GM04504 (cell line): ENCODE measurements at places on chromosomes 7 and 10.

- peak; percentile 52 for DNase-seq
These were observed 514.4 kb downstream of the INHBA start for GRCh38 chr7:41188163-41189130.

- DNase-seq, result no peak
These were observed 260.5 kb upstream of the MKLN1 start for GRCh38 chr7:131067220-131067619.

- DNase-seq, result no peak
These were observed 8.8 kb downstream of the FZD9 start for GRCh38 chr7:73442222-73442902.

DNA sequence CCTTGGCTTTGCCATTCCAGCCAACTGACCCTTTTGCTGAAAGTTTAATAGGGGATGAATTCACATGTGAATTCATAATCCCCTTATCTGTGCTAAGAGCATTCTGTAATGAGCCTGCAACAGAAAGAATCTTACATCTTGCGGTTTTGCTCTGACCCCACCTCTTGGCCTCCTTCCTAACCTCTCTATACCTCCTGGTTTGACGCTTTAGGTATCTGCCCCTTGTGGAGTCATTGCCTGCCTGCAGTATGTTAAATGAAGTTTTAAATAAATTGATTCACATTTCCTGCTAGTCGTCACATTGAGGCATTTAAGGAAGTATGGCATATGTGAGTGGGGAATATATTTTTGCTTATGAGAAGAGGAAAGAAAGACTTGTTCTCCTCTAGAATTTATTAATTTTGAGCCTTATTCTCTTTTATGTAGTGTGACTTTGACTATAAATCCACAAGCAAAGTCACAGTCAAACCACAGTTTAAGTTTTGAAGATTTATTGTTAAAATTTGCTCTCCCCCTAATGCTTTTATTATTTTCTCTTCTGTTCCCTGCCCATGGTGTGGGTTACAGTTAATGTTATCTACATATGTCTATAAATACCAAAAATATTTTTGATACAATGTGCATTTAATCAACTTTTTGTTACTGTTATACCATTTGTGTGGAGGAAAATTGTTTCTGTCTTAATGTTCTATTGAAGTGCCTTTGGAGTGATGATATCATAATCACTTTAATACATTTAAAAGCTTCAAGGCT lies 60.9 kb downstream of the LRMDA start:
- no peak for DNase-seq

DNA sequence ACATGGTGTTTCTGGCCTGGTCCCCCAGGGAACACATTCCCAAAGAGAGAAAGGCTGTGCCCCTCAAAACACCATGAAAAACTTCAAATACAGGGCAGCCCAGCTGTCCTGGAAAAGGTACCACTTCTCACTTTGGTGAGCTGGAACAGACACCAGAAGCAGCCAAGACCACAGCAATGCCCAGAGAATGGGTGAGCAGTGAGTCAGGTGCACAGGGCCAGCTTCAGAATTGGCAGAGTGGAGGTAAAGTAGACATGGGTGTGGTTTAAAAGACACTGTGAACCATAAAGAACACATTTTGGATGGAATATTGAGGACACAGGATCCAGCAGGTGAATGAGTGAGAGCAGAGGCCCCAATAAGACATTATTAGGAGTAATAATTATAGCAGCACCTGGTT lies 51.3 kb downstream of the FAM13C start:
- DNase-seq, result no peak

GRCh38 chr10:132387764-132388210 lies 9.2 kb upstream of the PWWP2B start:
- DNase-seq, result no peak

DNA sequence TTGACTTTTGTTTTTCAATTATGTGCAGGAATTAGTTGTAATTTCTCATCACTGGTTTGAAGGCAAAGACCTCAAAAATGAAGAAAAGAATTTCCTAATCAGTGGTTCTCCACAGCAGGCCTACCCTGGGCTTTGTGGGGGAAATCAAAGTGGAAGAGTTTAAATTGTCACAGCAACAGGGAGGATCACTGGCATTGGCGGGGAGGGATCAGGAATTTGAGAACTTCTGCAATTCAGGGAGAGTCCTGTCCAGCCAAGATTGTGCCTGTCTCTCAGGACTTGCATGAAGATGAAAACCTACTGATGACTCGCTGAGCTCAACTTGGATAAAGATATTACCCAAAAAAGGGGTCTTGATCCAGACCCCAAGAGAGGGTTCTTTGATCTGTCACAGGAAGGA lies 70.1 kb downstream of the HACD1 start:
- no peak for DNase-seq
